NCI-H2029 treated with DMSO at 0.1 percent for 48 hours (cell line): ENCODE measurements at places on chromosomes 4 and X.

DNA sequence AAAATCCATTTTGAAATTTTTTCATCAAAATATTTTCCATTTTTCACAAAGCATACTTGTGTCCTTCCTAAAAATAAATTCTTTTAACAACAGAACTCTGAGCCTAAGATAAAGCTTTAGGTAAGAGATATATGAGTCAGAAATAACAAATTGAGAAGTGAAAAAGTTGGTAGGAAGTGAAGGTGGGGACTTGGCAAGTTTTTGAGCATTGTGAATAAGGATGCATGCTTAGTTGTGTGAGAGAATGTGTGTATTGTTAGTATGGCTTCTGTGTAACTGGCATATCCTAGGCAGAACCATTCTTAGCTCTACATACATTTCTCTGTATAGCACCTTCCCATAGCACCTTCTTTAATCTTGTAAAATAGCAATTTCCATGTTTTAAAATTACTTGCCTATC lies 6.8 kb downstream of the ASB5 start:
- DNase-seq: no peak

- no peak for DNase-seq
Measured at GRCh38 chr4:73481358-73481757, at the start of gene AFM. Gene AFM, plus strand, starts transcription at chr4:73481745. Its CDS starts 31 bp downstream, at chr4:73481776.

- no peak for DNase-seq
Measured at GRCh38 chrX:140765043-140765784, 55.7 kb downstream of the LINC00632 start.

GRCh38 chr4:2304321-2304876 lies 42.5 kb upstream of the MXD4 start:
- no peak for DNase-seq

GRCh38 chr4:185931375-185931774 lies 119.4 kb upstream of the SORBS2 start:
- no peak for DNase-seq
